ENCODE measurements at places on chromosomes 5 and 9.

DNA sequence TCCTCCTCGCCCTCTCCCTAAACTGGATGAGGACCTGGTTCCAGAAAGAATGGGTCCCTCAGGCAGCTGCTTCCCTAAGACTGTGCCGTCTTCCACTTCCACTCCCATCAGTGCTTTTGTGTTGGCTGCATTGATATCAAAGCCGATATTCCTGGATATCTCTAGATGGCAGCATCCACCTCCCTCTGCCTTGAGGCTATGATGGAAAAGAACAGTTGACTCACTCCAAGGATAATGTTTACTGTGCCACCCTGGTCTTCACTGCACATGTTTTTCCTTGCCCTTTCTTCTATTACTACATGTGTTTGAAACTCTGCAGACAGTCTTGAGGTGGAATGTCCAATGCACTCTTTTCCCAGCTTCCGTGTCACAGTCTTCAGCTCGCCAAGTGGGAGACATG is 211.6 kb downstream of the MAST4 start:
- DNase-seq, result no peak

DNA sequence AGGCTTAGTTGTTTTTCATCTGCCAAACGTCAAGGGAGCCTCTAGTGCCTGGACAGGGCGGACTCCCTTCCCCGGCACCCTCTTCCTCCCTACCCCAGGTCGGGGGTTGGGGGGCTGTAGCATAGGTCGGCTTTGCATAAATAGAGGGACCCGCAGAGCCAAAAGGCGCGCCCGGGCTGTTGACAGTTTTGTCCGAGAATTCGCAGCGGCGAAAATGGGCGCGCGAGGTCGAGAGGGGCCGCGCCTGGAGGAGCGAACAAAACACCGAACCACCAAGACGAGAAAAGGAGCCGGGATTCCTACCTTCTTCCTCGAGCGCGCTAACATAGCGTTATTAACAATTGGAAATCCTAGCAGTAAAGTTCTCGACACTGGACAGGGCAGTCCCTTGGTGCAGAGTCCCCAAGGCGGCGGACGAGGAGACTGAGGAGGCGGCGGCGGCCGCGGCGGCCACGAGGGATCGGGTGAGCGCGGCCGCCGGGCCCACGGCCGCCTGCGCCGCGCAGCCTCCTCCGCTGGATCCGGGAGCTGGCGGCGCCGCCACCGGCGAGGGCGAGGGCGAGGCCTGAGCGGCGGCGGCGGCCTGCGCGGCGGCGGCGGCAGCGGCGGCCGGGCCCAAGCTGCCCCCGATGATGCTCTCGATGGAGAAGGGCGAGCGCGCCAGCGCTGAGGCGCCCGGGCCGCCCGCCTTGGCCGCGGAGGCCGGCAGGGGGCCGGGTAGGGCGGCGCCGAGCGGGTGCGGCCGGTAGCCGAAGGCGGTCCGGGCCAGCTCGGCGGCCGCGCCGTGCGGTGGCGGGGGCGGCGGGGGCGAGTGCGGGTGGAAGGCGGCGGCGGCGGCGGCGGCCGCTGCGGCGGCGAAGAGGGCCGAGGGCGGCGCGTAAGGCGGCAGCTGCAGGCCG is 1.7 kb downstream of the FOXD1 start:
- no peak for DNase-seq

- no peak for DNase-seq
These were observed 516.9 kb downstream of the CTNND2 start for GRCh38 chr5:11387382-11387781.

DNA sequence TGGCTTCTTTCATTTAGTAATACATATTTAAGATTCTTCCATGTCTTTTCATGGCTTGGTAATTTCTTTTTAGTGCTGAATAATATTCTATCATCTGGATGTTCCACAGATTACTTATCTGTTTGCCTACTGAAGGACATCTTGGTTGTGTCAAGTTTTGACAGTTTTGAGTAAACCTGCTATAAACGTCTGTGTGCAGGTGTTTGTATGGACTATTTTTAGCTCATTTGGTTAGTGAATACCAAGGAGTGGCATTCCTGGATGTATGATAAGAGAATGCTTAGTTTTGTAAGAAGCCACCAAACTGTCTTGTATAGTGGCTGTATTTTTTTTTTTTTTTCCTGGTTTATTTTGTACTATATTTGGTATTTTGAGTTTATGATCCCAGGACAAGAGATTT is 38.4 kb downstream of the PRRC1 start:
- DNase-seq, result no peak

DNA sequence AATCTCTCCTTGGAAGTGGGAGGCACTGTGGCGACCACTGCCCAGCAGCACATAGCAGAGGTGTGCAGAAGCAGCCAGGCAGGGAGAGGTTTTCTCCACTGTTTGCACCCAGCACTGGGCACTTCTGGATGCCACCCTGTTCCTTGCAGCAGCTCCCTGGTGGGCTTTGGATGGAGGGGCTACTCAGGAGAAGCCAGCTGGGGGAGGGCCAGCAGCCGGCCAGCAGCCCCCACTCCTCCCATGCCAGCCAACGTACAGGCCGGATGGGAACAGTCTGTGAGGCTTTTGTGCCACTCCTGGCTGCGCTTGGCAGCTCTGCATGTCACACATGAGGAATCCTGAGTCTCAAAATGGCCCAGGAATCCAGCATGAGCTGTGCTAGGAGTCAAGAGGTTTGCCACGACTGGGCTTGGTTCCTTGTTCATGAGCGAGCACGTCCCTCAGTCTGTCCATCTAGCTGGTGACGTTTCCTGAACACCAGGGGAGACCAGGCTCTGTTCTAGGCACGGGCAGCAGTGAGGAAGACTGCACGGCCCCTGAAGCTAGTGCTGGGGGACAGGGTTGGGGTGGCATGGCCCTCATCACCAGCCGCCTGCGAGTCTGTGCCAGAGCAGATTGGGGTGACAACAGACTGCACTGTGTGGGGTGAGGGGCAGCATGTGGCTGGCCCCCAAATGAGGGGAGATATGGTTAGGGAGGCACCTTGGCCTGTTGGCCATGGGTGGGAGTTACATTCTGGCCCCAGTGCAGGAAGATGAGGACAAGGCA is 10.1 kb downstream of the PHF2 start:
- no peak for DNase-seq
